ENCODE measurements at places on chromosomes 11 and 22.

GRCh38 chr11:10640308-10640707, 53.2 kb downstream of the IRAG1 start:
- no peak for DNase-seq

DNA sequence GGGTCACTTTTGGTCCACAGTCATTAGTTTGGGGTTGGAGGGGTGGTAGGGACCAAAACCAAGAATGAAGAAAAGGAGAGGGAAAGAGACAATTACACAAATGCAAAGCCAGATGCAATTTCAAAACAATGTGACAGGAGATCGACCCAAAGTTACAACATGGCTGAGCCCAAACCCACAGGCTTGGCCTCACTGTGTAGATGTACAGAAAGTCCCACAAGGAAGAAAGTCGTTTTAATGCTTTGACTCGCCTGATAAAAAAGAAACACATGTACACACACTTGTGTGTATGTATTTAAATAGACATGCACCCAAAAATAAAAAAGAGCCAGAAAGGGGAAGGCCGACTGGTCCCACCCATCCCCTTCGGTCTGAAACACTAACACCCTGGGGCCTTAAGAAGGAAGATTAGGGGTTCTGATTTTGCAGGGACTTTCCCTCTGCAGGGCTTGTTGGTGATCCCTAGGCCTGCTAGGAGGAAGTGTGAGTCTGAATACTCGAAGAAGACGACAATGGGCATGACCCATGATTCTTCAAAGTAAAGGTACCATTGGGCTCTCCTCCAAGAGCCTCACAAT, 104.1 kb downstream of the ETS1 start:
- DNase-seq: no peak

DNA sequence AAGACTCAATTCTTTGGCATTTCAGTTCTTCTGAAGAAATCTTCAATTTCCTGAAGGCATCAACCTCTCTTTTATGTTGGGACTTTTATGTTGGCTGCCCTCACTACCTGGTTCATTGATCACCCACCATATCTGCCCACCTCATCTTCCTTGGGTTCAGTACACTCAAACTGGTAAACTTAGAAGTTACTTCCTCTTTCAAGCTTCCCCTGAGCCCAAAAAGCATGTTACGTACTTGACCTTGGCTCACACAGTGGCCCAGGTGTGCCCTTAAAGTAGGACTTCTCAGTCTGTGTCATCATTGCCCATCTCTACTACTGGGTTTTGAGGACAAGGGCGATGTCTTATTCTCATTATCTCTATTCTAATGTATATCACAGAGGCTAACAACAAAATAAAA, 86.1 kb downstream of the GRIA4 start:
- DNase-seq: no peak

GRCh38 chr11:102458548-102458947, 6.0 kb upstream of the TMEM123 start:
- no peak for DNase-seq

DNA sequence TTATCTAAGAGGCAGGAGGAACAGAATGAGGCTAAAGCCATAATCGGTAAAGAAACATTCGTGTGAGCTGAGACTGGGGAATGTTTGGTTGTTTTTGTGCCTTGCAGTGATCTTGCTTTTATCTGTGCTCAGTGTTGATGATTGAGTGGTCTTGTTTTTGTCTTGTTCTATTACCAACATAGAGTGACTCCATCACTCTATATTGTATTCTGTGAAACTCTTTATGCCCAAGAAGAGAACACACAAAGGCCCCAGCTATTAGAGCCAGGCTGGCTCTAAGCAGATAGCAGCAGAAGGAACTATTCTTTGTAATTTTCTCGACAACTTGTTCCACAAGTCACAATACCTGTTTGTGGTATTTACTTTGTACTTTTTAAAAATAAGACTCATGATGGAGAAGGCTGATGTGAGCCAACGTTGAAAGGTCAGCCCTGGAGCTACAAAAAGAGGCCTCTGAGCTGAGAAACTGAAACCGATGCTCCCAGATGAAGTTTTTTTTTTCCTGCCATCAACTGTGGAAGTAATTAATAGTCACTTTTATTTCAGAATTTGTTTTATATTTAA, 68.4 kb downstream of the LARGE1 start:
- DNase-seq: no peak
